ENCODE measurements at places on chromosomes 11 and 22. TPM values are rescaled to one million over a fixed set of nuclear protein-coding genes. Genes with fewer than 3 reads are reported as not detected.

BTBD18 gene
- polyA plus RNA-seq = 0.09 TPM

SCN2B gene
- 1.3 TPM for polyA plus RNA-seq

CYB5R2 gene
- 5.6 TPM for polyA plus RNA-seq

PATE4 gene
- 0.04 TPM for polyA plus RNA-seq

ENTHD1 gene
- 0.06 TPM for polyA plus RNA-seq

CCDC15 gene
- polyA plus RNA-seq = 2.5 TPM

OR6A2 gene
- polyA plus RNA-seq = 0.03 TPM

APIP gene
- 25.7 TPM for polyA plus RNA-seq

- no peak for DNase-seq
- H3K36me3 ChIP-seq = peaks cover 3% of the 10 kb centered on the region
- peaks cover 28% of the 10 kb centered on the region for H3K27me3 ChIP-seq
- no peak overlapping the region for H3K27ac ChIP-seq
- no peak overlapping the region for H3K4me3 ChIP-seq
Observed at GRCh38 chr11:60948250-60948649, 3.7 kb downstream of the SLC15A3 start.

GRCh38 chr11:2378527-2379210, 1.6 kb downstream of the CD81 start:
- DNase-seq = peak; percentile 45
- H3K4me3 ChIP-seq = peak overlapping the region; percentile 98
- H3K27me3 ChIP-seq = no peaks in the 10 kb centered on the region
- peaks cover 24% of the 10 kb centered on the region for H3K4me1 ChIP-seq
- peak overlapping the region; percentile 95 for H3K27ac ChIP-seq

- H3K4me1 ChIP-seq = no peaks in the 10 kb centered on the region
- no peak overlapping the region for H3K27ac ChIP-seq
- no peak for DNase-seq
- H3K4me3 ChIP-seq = no peak overlapping the region
- H3K36me3 ChIP-seq = no peaks in the 10 kb centered on the region
Observed at GRCh38 chr11:19691815-19692500, 20.7 kb upstream of the NAV2 start.

DNA sequence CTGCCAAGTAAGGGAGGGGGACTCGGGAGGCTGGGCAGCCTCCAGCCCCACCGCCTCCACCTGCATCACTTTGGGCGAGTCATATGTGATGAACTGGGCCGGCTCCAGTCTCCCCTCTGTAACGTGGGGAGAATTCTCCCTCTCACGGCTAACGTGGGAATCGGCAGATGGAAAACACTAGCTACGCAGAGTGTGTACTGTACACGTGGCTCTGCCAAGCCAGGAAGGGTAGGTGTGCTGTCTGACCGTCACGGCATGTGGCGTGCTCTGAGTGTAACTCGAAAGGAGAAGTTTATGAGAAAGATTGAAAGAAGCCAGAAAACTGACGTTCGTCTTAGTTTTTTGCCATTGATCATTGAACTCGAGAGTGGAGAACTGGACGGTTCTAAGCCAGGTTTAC, 13.7 kb downstream of the TRMU start:
- H3K4me3 ChIP-seq = no peak overlapping the region
- DNase-seq = no peak
- no peaks in the 10 kb centered on the region for H3K4me1 ChIP-seq
- no peaks in the 10 kb centered on the region for H3K27me3 ChIP-seq
- H3K36me3 ChIP-seq = peaks cover 92% of the 10 kb centered on the region
- no peak overlapping the region for H3K27ac ChIP-seq

DNA sequence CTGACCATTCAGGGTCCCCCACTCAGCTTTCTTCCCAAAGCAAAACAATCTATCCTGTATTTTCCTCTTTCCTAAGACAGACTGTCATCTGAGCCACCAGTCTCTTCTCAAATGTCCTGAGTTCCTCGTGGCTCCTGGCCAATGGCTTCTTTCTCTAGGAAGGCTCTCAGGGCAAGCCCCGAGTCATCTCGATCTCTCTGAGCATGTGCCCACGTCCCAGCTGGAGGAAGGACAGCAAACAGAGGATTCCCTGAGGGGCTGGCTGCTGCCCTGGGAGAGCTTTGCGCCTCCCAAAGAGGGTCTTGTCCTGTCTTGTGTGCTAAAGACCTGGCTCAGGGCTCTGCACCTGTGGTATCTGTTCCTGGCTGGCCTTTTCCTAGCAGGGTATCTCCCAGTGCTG, 8.3 kb downstream of the SLC37A2 start:
- no peaks in the 10 kb centered on the region for H3K36me3 ChIP-seq
- no peaks in the 10 kb centered on the region for H3K27me3 ChIP-seq

DNA sequence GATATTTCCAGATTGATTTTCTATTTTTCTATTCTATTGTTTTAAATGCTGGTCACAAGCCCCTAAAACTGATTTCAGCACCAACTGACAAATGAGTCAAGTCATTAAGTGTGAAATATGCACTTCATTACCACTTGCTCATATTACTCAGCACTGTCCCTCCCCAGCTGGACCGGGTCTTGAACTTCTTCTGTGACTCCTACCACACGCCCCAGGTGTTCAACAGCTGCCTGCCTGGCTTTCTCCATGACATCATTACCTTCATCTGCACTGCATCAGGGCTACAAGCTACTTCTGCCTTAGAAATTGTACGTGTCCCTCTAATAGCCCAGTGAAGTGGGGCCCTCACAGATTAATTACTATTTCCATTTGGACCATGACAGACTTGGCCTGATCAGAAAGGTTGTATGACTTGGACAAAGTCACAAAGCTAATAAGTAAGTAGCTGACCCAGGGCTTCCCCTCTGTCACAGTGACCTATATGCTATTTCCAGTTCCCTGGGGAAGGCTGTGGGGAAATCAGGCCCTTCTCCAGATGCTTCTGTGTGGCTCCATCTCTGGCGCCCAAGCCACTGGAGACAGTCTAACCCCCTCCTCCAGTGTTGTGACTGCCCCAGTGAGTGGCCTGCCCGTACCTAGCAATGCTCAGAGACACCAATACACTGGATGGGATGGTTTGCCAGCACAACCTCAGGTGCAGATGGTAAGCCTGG, 18.1 kb downstream of the TBC1D10A start:
- H3K4me1 ChIP-seq = peaks cover 36% of the 10 kb centered on the region
- no peaks in the 10 kb centered on the region for H3K27me3 ChIP-seq
- H3K36me3 ChIP-seq = peaks cover 8% of the 10 kb centered on the region
- no peak overlapping the region for H3K4me3 ChIP-seq
- no peak for DNase-seq

DNA sequence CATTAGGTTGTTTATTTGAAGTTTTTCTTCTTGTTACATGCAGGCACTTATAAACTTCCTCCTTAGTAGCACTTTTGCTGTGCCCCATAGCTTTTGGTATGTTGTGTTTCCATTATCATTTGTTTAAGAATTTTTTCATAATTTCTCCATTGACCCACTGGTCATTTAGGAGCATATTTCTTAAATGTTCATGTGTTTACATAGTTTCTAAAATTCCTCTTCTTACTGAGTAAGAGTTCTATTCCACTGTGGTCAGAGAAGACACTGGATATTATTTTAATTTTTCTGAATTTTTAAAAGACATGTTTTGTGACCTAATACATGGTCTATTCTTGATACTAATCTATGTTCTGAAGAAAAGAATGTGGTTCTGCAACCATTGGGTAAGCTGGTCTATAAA, 333.0 kb downstream of the DDX10 start:
- DNase-seq = no peak
- H3K4me3 ChIP-seq = no peak overlapping the region
- H3K27ac ChIP-seq = no peak overlapping the region
- no peaks in the 10 kb centered on the region for H3K36me3 ChIP-seq

GRCh38 chr11:117232911-117233409, 489 bp downstream of the RNF214 start:
- peaks cover 8% of the 10 kb centered on the region for H3K4me1 ChIP-seq
- peaks cover 21% of the 10 kb centered on the region for H3K36me3 ChIP-seq
- peak overlapping the region; percentile 26 for H3K27ac ChIP-seq
- DNase-seq = no peak
- no peaks in the 10 kb centered on the region for H3K27me3 ChIP-seq
- H3K4me3 ChIP-seq = peak overlapping the region; percentile 87

DNA sequence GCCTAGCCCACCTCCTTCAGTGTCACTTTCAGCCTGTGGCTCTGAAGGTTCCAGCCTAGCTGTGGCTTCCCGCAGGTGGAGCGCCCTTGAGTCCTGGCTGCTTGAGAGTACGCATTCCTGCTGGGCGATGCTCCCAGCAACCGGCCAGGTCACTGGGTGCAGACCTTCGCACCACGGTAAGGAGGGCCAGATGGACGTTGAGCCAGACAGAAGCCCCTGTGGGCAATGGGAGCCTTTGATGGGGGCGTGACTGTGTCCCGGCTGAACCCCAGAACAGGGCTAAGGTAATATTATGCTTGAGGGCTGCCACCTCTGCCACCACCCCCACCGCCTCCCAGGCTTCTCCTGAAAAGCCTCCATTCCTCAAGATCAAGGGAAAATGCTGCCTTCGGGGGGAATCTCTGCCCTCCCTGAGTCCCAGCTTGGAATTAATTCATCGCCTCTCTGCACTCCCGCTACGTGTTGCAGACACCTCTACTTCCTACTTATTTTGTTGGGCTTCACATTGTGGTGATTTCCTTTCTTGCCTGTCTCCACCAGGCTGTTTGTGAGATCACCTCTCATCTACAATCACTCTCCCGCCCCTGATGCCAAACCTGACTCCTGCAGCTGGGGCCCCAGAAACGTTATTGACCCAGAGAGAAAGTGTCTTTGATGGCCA, 144.9 kb upstream of the NECTIN1 start:
- no peak overlapping the region for H3K27ac ChIP-seq
- DNase-seq = no peak
- no peaks in the 10 kb centered on the region for H3K27me3 ChIP-seq

GRCh38 chr11:7896009-7896785, 34.9 kb downstream of the OR10A6 start:
- H3K27me3 ChIP-seq = no peaks in the 10 kb centered on the region
- peaks cover 21% of the 10 kb centered on the region for H3K4me1 ChIP-seq
- DNase-seq = no peak
- H3K4me3 ChIP-seq = no peak overlapping the region

DNA sequence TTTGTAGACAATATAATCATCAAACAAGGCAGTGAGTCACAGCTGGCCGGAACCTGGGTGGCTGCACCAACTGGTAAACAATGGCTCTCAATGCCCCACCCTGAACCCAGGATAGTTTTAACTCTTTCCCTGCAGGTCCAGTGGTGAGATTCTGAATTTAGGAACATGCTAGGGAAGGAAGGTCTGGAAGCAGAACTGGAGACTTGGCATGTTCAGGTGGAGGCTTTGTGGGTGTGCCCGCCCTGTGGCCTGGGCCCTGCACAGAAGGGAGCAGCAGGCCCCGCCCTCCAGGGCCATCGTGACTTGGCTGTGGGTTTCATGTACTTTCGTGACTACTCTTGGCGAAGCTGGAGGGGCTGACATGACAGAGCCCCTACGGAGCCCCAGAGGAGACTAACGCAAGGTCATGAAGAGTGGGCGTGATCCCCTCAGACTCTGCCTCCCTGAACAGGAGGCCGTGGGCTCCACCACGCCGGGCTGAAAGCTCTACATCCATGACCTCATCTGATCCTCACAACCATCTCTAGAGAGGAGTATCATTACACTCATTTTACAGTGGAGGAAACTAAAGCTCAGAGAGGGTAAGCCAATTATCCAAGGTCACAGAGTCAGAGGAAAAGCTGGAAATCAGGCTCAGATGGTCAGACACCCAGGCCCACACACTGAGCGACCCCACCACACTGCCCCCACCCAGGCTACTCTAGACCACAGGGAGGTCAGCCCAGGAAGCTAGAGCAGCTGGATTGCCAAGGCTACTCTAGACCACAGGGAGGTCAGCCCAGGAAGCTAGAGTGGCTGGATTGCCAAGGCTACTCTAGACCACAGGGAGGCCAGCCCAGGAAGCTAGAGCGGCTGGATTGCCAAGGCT, 27.3 kb downstream of the MAFF start:
- H3K27ac ChIP-seq = peak overlapping the region; percentile 55
- peaks cover 84% of the 10 kb centered on the region for H3K36me3 ChIP-seq
- H3K4me3 ChIP-seq = no peak overlapping the region
- peaks cover 22% of the 10 kb centered on the region for H3K4me1 ChIP-seq
- H3K27me3 ChIP-seq = no peaks in the 10 kb centered on the region
- peak; percentile 55 for DNase-seq

GRCh38 chr11:7672276-7672959, 882 bp downstream of the CYB5R2 start:
- DNase-seq = no peak
- H3K4me1 ChIP-seq = peaks cover 10% of the 10 kb centered on the region
- H3K27ac ChIP-seq = no peak overlapping the region
- H3K27me3 ChIP-seq = peaks cover 32% of the 10 kb centered on the region

DNA sequence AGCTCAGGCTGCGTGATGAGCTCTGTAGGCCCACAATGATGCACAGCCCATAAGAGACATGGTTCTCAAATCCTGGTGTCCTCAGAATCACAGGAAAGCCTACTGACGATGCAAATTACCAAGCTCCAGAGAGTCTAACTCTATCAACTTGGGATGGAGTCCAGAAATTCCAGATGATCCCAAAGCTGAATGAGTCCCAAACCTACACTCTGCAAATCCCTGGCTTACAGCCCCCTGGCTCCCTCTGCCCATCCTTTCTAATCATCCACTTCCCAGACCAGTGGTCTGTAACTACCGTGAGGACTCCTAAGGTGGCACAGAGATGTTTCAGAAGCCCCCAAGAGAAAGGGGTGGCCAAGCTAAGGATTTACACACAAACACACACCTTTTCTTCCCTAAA, 13.5 kb downstream of the ARFGAP2 start:
- H3K27ac ChIP-seq = no peak overlapping the region
- no peak for DNase-seq
- H3K36me3 ChIP-seq = peaks cover 72% of the 10 kb centered on the region
- H3K27me3 ChIP-seq = no peaks in the 10 kb centered on the region
- no peak overlapping the region for H3K4me3 ChIP-seq

DNA sequence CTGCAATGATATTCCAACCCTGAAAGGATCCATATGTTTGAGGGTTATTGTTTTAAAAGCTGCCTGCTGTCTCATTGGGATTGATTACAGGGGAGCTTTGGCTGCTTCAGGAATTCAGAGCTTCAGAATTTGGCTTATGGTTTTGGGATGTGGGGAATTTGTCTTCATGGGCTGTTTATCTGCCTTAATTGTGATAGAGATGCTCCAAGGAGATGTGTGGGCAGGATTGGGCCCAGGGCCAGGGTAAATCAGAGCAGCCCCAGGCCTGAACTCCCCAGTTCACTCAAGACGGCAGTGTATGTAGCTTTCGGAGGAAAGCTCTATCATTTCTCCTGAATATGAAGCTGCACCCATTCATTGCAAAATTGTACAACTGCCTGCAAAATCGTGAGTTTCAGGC, 88.5 kb downstream of the ALX4 start:
- no peaks in the 10 kb centered on the region for H3K4me1 ChIP-seq
- peaks cover 7% of the 10 kb centered on the region for H3K36me3 ChIP-seq
- H3K27ac ChIP-seq = no peak overlapping the region
- H3K27me3 ChIP-seq = no peaks in the 10 kb centered on the region
- no peak overlapping the region for H3K4me3 ChIP-seq

GRCh38 chr11:70872955-70873735, 379.2 kb downstream of the SHANK2 start:
- DNase-seq = no peak
- H3K36me3 ChIP-seq = no peaks in the 10 kb centered on the region
- no peaks in the 10 kb centered on the region for H3K27me3 ChIP-seq
